Cortex of kidney (tissue), 1 donor: ENCODE measurements at places on chromosomes 12 and 14.

GRCh38 chr12:15429262-15429661, 107.0 kb downstream of the PTPRO start:
- DNase-seq, result no peak

GRCh38 chr12:7113389-7113871, 4.4 kb upstream of the C1RL start:
- no peak for DNase-seq

GRCh38 chr12:47811072-47811396, 8.7 kb downstream of the HDAC7 start:
- DNase-seq, result no peak

GRCh38 chr14:101630056-101630965, 69.0 kb downstream of the DIO3 start:
- no peak for DNase-seq

- no peak for DNase-seq
Measured at GRCh38 chr14:47744155-47744554, 68.8 kb upstream of the MDGA2 start.

DNA sequence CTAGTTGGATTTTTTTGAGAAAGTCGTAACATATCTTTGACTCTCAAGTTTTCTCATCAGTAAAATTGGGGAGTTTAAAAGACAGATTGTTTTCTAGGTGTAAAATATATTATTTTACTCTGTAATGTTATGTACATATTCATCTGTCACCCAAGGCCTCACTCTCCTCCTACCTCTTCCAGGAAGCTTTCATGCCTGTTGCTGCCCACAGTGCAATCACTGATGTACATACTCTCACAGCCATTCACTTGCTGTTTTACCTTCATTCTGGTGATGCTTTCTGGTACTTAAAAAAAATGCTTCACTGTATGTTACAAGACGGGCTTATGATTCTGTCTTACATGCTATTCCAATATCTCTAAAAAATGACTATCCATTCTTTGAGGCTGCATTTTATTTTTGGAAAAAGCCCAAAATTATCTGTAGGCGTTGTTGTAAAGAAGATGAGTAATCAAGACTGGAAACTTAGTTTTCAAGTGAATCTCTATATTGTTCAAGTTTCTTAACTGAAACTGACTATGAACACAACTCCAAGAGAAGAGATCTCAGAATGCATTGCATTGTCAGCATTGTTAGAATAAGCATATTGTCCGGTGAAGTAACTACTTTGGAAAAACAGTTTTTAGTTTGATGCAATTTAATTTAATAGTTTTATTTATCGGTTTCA, 82.5 kb downstream of the LMO3 start:
- no peak for DNase-seq

DNA sequence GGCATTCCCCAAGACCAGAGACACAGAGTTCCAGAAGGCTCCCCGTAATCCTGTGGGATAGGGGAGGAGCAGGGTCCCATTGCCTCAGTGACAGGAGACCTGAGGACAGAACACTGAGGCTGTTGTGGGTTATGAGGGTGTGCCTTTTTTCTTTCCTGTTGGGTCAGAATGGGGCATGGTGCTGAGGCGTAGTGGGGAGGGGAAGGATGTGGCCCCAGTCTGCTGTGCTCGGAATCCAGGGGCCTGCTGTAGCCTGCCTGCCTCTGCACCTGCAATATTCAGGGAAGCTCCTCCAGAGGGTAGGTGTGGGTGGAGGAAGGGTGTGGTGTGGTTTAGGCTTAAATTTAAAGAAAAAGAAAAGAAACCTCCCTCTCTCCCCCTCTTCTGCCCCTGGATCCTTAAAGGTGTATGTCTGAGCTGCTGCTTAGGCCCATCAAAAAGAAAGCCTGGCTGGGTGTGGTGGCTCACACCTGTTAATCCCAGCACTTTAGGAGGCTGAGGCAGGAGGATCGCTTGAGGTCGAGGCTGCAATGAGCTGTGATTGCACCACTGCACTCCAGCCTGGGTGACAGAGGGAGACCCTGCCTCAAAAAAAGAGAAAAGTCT, 18.7 kb downstream of the PLEKHG3 start:
- DNase-seq, result no peak

DNA sequence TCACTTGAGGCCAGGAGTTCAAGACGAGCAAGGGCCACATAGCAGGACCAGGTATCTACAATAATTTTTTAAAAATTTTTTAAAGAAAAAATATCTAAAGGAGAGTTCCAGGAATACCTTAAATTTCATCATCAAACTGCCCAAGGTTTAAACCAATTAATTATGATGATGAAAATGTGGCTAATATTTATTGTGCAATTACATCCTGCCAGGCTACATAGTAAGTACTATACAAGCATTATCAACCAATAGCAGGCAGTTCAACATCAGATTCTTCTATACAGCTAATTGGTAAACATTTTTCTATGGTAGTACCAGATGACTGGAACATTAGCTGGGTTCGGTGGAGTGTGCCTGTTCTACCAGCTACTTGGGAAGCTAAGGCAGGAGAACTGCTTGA, 24.4 kb downstream of the DENND5B start:
- no peak for DNase-seq

DNA sequence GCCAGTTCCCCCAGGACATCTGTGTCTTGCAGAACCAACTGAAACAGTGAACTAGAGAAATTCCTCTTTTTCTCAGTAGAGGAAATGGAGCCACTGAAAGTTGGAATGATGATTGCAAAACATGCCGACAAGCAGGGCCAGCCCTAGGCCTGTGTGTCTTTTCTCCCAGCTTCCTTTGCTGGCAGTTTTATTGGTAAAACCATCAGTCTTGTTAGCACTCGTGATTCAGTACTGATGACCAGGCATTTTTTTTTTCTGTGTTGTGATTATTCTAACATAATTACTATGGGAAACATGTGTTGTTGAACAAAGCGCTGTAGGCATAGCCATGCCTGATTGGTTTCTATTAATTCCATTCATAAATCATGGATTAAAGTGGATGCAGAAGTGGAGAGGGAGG, 620.7 kb downstream of the AACS start:
- DNase-seq, result no peak

- DNase-seq, result no peak
Measured at GRCh38 chr14:98926146-98926545, 345.9 kb downstream of the BCL11B start.

DNA sequence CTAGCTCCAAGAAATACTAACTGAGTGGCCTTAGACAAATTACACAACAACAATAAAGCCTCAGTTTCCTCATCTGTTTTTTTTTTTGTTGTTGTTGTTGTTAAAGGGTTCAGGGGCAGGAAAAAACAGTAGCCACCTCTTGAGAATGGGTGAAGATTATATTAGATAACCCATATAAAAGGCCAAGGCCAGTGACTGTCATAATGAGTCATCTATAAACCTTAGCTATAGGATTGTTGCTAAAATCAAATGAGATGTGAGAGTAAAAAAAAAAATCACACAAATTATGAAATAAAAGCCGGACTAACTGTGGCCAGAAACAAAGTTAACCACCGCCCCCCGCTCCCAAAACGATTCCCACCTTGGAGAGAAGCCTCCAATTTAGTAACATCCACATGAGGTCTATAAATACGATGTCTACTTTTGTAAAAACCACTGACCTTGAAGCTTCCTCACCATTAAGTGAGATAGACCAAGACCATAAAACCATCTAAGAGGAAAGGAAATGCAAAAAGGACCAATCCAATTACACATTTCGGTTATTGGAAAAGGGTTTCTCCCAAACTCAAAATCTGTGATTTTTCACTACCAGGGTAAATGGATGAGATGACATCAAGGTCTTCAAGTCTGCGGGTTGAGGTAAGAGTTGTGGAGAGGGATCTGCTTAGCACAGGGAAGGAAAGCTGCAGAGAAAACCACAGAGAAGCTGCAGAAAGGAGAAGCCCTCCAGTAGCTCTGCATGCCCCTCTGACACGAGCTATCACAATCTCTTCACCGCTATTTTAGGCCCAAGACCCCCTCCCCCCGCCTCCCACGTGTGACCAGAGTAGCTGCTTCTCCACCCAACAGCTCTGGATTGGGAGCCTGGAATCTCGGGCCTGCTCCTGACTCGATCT, 1.0 kb downstream of the NAA25 start:
- no peak for DNase-seq

GRCh38 chr12:70444903-70445302, 78.8 kb downstream of the KCNMB4 start:
- no peak for DNase-seq

DNA sequence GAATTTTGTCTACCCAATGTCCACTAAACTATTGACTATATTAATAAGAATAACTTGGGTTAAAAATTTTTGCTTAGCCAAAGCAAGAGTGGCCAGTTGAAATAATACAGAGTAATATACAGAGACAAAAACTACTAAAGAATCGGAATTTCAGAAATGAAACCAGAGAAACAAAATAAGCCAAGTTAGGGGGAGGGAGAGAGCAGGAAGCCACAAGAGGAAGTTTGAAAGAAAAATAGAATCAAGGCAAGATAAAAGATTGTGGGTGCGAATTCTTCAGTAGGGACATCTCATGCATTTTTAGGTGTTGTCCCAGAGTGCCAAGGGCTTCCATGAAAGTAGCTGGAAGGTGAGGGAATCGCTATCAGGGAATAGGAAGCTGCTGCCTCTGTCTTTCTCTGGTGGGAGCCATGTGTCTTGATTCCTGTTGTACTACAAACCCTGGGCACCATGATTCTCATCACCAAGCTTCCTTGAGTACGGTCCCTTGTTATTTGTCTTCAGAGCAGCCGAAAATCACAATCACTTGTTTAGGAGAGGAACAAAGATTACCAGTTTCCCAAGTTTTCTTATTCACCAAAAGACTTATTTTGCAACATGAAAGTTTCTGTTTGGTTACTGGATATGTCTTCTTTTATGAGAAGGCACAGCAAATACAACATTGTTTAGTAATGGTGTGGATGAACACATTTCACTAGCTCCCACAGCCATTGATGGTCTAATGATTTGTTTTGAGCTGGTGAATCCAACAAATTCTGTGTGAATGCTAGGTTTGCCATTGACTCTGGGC, 16.7 kb downstream of the NEUROD4 start:
- DNase-seq, result no peak
